ENCODE measurements at places on chromosomes 6 and 20.
A peak's percentile ranks its signal among the peaks of the same experiment; 100 is the strongest.

DNA sequence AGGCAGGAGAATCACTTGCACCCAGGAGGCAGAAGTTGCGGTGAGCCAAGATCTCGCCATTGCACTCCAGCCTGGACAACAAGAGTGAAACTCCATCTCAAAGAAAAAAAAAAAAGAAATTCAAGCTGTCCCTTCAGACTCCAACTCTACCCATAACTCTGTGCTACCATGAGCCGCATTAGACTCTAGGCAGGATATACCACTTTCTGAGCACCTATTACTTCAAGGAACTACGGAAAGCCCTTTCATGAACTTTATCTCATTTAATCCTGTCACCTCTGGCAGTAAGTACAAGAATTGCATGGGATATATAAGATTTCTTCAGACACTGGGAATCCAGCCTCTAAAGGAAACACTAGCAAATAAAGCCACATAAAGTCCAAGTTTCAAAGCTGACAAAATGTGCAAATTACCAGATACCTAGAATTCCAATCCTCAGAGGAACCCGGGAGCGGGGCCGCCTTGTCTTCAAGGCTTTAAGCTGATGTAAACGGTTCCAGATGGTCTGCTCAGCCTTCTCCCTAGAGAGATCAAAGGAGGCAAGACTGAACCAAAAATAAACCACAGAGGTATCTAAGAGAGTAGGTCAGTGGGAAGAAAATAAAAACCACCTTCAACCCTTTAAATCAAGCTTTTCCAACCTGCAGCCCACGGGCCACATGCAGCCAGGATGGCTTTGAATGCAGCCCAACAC, 9.4 kb downstream of the CDK5RAP1 start:
- no peak for DNase-seq

DNA sequence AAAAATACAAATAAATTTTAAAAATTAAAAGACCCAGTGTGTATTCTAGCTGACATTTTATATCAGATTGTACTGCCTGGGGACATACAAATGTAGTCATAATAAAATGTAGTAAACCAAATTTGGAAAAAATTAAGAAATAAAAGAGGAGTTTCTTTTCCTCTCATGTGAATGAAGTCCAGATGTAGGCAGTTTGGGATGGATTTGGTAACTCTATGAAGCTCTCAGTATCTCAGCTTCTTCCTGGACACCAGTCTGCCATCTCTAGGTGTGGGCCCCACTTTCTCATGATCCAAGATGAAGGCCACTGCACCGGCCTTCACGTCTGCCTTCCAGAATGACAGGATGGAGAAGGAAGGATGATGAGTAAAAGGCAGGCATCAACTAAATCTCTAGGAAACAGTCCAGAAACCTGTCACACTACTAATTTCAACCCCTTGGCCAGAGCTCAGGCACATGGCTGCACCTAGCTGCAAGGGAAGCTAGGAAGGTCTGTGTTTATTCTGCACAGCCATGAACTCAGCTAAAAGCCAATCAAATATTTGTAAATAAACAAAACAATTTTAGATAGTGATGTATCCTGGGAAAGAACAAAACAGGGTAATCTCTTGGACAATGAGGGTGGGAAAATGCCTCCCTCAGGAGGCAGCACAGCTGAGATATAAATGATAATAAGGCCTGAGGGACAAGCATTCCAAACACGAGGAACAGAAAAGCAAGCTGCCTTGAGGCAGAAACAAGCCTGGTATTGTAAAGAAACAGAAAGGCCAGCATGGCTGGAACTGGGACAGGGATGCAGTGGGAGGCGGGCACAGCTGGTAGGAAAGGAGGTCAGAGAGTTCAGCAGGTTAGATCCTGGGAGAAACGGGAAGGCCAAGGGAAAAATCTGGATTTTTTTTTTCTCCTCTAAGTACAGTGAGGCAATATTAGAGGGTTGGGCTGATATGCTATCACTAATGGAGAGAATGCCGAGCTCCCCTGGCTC, 88.5 kb upstream of the PTPN1 start:
- DNase-seq, result no peak

- no peak for DNase-seq
Observed at GRCh38 chr6:157036245-157036711, 259.1 kb downstream of the ARID1B start.

DNA sequence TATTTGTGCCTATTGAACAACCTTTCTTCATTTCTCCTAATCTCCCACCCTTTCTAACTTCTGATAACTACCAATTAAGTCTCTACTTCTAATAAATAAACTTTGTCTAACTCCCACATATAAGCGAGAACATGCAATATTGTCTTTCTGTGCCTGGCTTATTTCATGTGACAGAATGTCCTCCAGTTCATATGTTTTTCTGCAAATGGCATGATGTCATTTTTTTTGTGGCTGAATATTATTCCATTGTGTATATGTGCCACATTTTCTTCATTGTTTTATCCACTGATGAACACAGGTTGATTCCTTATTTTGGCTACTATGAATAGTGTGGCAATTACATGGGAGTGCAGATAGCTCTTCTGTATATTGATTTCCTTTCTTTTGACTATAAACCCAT, 1041.5 kb upstream of the MANEA start:
- DNase-seq, result no peak

GRCh38 chr20:60268491-60268890, 310.3 kb downstream of the CDH26 start:
- no peak for DNase-seq

GRCh38 chr6:116971959-116972358, 94.9 kb downstream of the RFX6 start:
- peak; percentile 24 for DNase-seq

DNA sequence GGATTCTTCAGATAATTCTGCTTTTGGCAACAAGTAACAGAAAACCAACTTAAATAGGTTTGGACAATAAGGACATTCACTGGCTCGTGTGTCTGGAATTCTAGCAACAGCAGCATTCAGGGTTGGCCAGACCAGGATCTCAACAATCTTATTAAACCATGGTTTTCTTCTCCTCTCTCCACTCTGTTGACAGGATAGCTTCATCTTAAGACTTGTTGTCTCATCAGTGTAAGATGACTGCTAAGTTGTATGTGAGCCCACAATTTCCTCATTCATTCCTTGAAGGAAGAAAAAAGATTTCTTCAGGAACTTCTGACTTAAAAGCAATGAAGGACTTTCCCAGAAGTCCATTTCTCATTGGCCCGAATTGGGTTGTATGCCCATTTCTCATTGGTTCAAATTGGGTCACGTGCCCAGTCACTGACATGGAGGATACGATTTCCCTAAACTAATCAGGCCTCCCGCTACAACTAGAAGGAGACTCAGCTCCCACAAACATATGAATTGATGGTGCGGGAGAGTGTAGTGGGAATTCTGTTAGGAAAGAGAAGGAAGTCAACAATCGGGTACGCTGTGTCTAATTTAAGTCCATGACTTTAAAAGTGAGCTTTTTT, 83.7 kb downstream of the SLC22A3 start:
- DNase-seq, result no peak

GRCh38 chr6:75492386-75493153, 1.0 kb downstream of the FILIP1 start:
- DNase-seq, result no peak

DNA sequence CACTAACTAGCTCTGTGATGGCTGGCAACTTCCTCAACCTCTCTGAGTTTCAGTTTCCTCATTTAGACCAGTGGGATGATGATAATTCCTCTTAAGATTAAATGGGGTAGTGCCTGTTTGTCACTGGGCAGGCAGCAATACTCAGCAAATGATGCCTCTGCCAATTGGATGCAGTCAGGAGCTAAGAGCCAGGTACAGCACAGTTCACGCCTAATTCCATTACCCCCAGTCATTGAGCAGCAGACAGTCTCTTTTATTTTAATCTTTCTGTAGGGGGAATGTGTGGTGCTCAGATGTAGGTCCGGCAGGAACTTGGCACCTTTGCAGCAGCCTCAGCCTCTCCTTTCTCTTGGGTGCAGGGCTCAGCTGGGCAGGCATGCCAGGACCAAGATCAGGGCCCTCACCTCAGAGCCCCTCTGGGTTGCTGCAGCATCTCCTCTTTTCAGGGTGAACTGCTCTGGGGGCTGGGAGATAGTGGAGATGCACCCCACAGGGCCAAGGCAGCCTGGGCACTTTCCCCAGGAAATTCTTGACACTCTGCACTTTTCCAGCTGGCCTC, 243.8 kb downstream of the LRFN2 start:
- DNase-seq, result no peak

DNA sequence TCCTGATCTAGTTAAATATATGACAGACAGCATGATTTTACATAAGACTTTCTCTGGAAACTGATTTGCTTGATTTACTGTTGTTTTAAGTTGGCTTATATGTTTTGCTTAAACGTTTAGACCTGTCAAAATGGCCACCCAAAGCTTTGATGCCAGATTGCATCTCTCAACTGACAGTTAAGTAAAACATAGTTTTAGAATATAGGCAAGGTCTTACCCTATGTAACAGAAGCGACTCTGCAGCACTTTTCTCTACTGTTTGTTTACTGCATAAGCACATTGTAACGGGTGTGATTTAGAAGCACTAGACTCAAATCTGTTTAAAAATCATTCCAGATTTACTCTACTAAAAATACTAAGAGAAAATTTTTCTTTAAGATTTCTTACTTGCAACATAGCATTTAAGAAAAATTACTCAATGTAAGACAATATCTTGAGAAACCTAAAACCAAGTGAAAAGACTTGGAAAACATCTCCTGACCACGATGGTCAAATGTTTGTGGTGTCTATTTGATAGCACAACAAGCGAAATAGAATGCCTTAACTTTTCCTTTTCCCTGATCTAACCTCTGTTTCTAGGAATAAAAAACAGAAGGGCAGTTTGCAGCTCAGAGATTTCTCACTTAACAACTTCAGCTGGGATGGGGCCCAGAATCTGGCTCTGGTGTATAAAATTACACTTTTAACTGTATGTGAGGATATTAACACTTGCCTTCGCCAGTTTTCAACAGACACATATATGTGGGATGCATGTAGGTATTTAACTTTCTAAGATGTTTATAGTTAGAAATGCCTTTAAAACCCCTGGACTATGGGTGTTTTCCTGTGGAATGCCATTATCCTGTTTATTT, 47.4 kb downstream of the AIG1 start:
- no peak for DNase-seq

GRCh38 chr6:1593958-1594314, 15.8 kb upstream of the FOXC1 start:
- no peak for DNase-seq

DNA sequence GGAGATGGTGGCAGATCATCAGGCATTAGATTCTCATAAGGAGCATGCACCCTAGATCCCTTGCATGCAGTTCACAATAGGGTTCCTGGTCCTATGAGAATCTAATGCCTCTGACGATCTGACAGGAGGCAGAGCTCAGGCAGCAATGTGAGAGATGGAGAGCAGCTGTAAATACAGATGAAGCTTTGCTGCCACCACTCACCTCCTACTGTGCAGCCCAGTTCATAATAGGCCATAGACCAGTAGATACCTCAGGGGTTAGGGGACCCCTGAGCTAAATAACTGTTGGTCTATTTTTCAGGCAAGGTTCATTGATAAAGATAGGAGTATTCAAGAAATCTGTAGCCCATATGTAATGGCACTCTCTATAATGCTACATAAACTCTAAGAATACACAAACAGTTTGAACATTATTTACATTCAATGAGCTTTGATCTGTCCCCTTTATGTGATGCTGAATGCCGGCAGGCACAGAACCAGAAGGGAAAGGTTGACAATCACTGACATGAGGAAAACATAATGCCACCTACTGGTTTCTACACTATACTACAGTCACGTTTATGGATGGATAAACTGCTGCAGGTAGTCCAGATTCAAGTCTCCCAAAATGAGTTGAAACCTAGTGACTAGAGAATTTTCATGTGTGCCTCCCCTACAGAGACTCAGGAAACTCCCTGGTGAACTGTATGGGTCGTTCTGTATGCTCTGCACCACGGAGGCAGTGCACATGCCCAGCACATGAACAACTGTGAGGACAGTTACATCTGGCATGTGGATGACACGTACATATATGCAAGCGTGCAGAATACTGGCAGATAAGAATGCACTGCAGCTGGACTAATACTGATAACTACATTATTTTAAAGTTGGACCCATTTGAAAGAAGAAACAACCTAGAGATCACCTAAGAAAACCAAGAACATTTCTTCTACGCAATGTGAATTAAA, 72.0 kb downstream of the DST start:
- DNase-seq, result no peak

GRCh38 chr6:165767228-165767627, 104.2 kb upstream of the PDE10A start:
- DNase-seq, result no peak

GRCh38 chr6:87791485-87791884, 89.5 kb upstream of the AKIRIN2 start:
- no peak for DNase-seq

- no peak for DNase-seq
Observed at GRCh38 chr6:53731866-53732636, 62.8 kb upstream of the LRRC1 start.

DNA sequence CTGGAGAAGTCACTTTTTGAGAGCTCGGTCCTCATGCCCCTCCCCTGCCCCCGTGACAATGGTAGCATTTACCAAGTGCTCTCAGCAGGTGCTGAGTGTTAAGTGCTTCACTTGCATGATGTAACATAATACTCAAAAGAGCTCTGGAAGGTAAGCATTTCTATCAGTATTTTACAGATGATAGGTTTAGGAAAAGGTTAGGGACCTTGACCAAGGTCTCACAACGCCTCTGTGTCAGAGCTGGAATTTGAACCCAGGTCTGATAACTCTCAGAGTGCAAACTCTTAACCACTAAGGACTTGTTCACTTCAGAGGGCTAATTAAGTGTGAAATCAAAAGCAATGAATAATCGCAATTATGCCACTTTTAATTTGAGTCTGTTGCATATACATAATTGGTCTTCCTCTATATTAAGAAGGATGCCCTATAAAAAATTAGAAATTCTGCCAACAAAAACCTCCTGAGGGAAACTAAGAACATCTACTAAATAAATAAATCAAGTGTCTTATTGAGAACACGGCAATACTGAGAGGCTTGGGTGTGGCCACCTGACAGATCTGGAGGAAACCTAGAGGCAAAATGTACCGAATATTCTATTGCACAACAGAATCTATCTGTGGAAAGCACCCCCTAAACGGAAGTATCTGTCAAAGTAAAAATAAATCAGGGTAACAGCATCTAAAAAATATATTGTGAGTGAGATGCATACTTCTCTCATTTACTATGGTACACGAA, 109.8 kb downstream of the BACH2 start:
- DNase-seq, result no peak
